ENCODE measurements at places on chromosomes 2 and 18.

GRCh38 chr18:50193796-50194630 is 934 bp downstream of the MYO5B start:
- DNase-seq, result no peak

- DNase-seq, result peak; percentile 39
Observed at GRCh38 chr2:229930656-229931055, 8.4 kb downstream of the FBXO36 start.

- DNase-seq, result peak; percentile 57
Observed at GRCh38 chr2:218369330-218369729, 12.7 kb downstream of the CATIP start.

DNA sequence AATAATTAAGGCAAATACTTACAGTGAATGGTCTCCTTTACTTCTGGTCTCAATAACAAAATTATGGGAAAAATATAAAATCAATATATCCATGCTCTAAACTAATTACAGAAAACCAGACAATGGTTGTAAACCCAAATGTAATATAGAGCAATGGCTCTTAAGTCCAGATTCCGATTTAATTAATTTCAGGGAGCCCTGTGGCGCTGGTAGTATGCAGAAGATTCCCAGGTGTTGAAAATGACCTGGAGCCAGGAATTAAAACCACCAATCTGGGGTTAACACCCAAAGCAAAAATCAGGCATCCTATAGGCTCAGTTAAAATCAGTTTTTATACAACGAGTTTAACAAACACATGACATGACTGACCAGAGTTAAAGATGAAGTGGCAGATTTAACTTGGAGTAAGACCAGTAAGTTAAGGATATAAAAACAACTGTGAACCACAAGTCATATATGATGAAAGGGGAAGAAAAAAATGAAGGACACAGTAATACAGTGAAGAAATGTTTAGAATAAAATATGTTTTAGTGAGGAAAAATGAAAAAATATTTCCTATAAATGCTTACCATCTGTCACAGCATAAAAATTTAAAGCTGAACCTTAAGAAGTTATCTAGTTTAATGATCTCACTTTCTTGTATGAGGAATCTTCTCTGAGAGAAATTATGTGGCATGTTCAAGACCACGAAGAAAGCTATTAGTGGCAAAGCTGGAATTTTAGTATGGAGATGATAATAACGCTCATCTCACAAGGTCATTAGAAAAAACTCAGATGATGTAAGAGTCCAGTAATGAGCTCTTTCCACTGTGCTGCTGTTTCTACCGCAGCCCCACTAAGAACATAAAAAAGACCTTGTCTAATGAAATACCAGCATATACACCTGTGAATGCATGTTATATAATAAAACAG is 45.8 kb upstream of the FLACC1 start:
- no peak for DNase-seq

Data from NCI-H2029 (cell line).